Effector memory CD4-positive, alpha-beta T cell (primary cell): ENCODE measurements at places on chromosomes 2 and 18.

DNA sequence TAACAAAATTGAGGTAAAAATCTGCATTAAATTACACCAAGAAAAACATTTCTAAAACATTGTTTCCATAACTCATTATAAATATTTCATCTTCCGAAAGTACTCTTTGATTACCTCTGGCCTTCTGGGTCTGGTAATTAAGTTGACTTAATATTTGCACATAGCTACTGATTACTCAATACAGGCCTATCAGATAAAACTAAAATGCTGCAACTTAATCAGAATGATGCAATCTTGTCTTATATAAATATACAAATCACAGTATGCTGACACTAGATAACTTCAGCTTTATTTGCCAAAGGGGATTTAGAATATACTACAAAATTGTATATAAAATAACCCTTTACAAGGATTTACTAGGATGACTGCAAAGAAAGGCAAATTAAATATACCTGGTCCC, 49.3 kb downstream of the SLC35F5 start:
- no peaks in the 10 kb centered on the region for H3K4me1 ChIP-seq
- H3K4me3 ChIP-seq: no peak overlapping the region
- DNase-seq: no peak
- H3K27me3 ChIP-seq: no peaks in the 10 kb centered on the region

- H3K4me3 ChIP-seq: no peak overlapping the region
- no peak overlapping the region for H3K27ac ChIP-seq
- no peaks in the 10 kb centered on the region for H3K4me1 ChIP-seq
- no peak for DNase-seq
- H3K36me3 ChIP-seq: no peaks in the 10 kb centered on the region
- H3K27me3 ChIP-seq: no peaks in the 10 kb centered on the region
Observed at GRCh38 chr2:69031466-69031865, 18.5 kb downstream of the ANTXR1 start.

GRCh38 chr2:211129798-211130197, 573.4 kb downstream of the CPS1 start:
- H3K4me1 ChIP-seq: no peaks in the 10 kb centered on the region
- H3K27me3 ChIP-seq: no peaks in the 10 kb centered on the region
- no peaks in the 10 kb centered on the region for H3K36me3 ChIP-seq
- no peak for DNase-seq
- no peak overlapping the region for H3K4me3 ChIP-seq

DNA sequence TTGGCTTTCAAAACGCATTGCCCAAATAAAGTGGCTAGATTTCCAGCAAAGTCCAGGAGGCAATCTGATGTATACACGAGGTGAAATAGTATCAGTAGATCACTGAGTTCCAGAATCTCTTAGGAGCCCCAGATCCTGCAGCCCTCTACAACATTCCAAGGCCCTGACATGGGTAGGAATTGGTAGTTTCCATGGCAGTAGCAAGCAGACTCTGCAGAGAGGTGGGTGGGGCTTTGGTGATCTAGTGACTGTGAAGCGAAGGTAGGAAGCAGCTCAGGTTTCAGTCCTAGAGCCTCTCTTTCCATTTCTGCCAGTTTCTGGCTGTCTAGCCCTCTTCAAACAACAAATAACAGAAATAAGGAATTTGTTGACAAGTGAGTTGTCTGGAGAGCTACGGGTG, 13.8 kb upstream of the SGPP2 start:
- H3K36me3 ChIP-seq: no peaks in the 10 kb centered on the region
- no peak overlapping the region for H3K4me3 ChIP-seq
- no peak for DNase-seq
- no peaks in the 10 kb centered on the region for H3K4me1 ChIP-seq
- no peaks in the 10 kb centered on the region for H3K27me3 ChIP-seq

DNA sequence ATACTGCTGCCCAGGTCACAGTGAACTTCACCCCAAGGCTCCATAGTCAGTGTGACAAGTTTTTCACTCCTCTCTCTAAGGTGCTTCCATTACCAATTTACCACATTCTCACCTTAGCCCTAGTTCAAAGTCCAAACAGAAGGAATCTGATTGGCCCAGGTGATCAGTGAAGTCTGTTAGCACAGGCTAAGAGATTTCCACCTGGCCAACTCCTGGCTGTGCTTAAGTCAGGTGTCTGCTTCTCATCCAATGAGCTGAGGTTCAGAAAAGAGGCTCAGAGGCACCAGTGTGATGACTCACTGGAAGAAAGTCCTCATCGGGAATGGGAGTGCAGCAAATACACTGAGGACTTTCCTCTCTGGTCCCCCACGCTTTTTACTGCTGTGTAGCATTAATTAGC, 164.4 kb upstream of the MGAT5 start:
- H3K27me3 ChIP-seq: no peaks in the 10 kb centered on the region
- H3K36me3 ChIP-seq: no peaks in the 10 kb centered on the region
- DNase-seq: no peak
- H3K4me1 ChIP-seq: no peaks in the 10 kb centered on the region

DNA sequence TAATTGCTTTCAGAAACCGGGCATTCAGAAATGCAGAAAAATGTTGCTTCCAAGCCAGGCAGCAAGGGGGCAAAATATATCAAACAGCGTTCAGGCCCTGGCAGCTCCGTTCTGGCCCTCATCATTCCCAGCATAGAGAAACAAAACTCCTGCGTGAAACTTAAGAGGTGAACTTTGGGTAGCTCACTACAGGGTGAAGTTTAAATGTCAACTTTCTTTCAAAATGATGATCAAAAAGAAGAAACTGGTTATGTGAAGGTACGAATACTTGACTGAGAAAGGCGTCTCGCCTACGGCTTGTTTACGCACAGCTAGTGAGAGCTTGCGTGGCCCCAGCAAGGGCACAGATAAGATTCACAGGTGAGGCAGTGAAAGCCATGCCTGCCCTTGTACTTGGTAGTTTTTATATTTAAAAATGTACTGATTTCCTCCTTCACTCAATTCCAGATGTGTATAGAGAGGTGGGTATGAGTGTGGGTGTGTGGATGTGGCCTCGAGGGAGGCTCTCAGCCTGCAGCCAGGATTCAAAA, 127.5 kb downstream of the NFATC1 start:
- DNase-seq: no peak
- H3K27me3 ChIP-seq: no peaks in the 10 kb centered on the region
- peak overlapping the region; percentile 85 for H3K27ac ChIP-seq
- peaks cover 49% of the 10 kb centered on the region for H3K4me1 ChIP-seq
- H3K4me3 ChIP-seq: peak overlapping the region; percentile 30

DNA sequence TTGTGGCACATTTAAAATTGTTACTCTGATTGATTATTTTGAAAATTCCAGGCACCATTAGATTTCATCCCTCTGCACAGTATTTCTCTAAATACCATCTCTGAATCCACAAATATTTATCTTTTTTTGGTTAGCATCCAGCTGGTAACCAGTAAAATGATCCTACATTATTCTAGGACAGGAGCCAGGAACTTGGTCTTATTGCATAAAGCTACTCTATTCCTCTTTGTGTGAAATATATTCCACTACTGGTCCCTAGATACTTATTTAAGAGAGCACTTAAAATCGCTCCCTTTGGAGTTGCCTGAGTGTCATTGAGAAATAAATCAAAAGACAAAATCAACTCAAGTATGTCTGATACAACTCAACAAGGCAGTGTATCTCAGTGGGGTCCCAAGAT, 7.4 kb upstream of the MBOAT2 start:
- H3K36me3 ChIP-seq: no peaks in the 10 kb centered on the region
- H3K27me3 ChIP-seq: no peaks in the 10 kb centered on the region
- DNase-seq: no peak
- H3K4me1 ChIP-seq: no peaks in the 10 kb centered on the region
- no peak overlapping the region for H3K4me3 ChIP-seq
- H3K27ac ChIP-seq: no peak overlapping the region

GRCh38 chr2:200156166-200156835, 150.2 kb upstream of the SPATS2L start:
- no peak for DNase-seq
- H3K36me3 ChIP-seq: no peaks in the 10 kb centered on the region
- H3K4me1 ChIP-seq: no peaks in the 10 kb centered on the region
- no peak overlapping the region for H3K27ac ChIP-seq
- no peak overlapping the region for H3K4me3 ChIP-seq

- H3K36me3 ChIP-seq: no peaks in the 10 kb centered on the region
- no peak overlapping the region for H3K27ac ChIP-seq
- no peak overlapping the region for H3K4me3 ChIP-seq
- DNase-seq: no peak
- no peaks in the 10 kb centered on the region for H3K27me3 ChIP-seq
Observed at GRCh38 chr2:16962505-16962904, 296.9 kb upstream of the CYRIA start.

GRCh38 chr2:53512071-53512826, 255.4 kb upstream of the CHAC2 start:
- no peak for DNase-seq
- no peaks in the 10 kb centered on the region for H3K4me1 ChIP-seq
- H3K27me3 ChIP-seq: no peaks in the 10 kb centered on the region

GRCh38 chr2:118223511-118223991, 135.3 kb downstream of the INSIG2 start:
- peaks cover 47% of the 10 kb centered on the region for H3K27me3 ChIP-seq
- peaks cover 7% of the 10 kb centered on the region for H3K4me1 ChIP-seq
- H3K36me3 ChIP-seq: no peaks in the 10 kb centered on the region
- DNase-seq: no peak
- peak overlapping the region; percentile 65 for H3K4me3 ChIP-seq

- no peak overlapping the region for H3K4me3 ChIP-seq
- no peak overlapping the region for H3K27ac ChIP-seq
- H3K36me3 ChIP-seq: no peaks in the 10 kb centered on the region
- no peak for DNase-seq
- H3K4me1 ChIP-seq: no peaks in the 10 kb centered on the region
Observed at GRCh38 chr2:144052083-144052482, 467.8 kb downstream of the ZEB2 start.
